ENCODE measurements at places on chromosomes 5 and 9.

DNA sequence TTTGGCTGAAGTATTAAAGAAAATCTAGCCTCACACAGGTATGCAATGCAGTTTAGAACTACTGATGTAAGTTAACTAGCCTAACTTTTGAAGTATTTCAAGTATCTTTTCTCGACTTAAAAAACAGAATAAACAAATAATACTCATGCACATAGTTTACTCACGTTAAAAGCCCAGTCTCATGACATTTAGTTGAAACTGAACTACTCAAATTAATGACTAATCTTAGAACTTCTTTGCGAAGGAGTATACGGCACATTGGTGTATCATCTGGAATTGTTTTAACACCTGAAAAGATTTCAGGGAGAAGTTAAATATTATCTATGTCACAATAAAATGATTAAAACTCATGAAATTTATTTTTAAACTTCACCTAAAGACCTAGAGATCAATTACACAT, 98.5 kb downstream of the OSMR start:
- DNase-seq: no peak

GRCh38 chr9:124964604-124965003, 23.7 kb upstream of the GOLGA1 start:
- DNase-seq: no peak

- no peak for DNase-seq
Observed at GRCh38 chr5:96022971-96023370, 61.3 kb upstream of the ELL2 start.

DNA sequence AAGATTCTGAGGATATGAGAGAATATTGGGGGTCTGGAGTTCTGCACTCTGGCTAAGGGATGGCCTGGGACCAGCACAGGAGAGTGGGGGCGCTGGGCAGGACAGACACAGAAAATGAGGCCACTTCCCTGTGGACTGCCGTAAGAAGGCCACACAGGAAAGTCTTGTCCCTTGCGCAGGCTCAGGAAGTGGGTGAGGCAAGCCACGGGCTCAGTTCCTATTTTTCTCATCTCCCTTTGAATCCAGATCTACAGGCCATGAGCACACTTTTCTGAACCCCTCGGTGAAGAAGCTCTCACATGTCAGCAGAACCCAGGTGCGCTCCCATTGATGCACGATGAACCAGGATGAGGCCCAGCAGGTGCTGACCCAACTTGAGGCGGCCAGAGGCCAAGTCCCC, 207.4 kb downstream of the AGTPBP1 start:
- no peak for DNase-seq

GRCh38 chr5:138946831-138947560, 71.9 kb upstream of the LRRTM2 start:
- DNase-seq: no peak

DNA sequence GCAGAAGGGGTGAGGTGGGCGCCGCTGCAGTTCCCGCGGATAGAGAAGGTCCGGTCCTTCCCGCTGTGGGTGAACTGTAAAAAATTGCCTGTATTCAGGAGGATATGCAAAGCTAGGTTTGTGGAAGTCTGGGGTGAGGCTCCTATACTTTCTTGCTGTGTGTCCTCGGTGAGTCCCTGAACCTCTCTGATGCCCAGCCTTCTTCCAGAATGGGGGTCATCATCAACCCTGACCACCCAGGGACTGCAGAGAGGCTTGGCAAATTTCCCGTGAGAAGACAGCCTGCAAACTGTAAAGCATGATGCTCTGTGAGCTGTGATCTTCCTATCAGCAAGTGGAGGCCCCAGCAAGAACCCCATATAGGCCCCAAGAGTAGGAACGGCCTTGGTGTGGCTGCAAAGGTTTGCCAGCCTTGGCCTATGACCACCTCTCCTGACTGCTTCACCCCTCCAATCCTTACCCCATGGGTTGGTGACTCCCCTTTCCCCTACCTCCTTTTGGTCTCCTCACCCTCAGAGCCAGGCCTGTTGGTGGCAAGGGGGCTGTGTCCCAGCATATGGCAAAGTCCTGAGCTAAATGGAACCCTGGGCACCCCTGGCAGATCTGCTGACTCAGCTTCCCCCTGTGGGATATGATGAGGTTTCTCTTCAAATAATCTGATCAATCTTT, 760 bp downstream of the ALDH1B1 start:
- no peak for DNase-seq

DNA sequence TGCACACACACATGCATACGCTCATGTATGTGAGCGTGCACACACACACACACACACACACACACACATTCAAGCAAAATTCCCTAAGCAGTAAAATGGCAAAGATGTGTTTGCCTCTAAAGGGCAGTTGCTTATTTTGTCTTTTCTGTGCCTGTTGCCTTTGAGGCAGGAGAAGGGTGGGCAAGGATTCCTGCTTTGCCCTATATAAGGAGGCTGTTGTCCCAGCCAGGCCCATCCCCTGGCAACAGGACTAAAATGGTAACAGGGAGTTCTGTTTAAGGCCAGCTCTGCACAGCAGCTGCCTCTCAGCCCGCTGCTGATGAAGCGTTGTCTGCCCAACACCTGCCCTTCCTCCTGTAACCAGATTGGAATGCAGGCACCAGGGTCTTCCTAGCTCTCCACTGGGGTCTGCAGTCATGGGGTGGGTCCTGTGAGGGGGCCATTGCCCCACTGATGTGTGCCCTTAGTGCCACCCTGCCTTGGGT, 64.4 kb downstream of the PPARGC1B start:
- DNase-seq: no peak

DNA sequence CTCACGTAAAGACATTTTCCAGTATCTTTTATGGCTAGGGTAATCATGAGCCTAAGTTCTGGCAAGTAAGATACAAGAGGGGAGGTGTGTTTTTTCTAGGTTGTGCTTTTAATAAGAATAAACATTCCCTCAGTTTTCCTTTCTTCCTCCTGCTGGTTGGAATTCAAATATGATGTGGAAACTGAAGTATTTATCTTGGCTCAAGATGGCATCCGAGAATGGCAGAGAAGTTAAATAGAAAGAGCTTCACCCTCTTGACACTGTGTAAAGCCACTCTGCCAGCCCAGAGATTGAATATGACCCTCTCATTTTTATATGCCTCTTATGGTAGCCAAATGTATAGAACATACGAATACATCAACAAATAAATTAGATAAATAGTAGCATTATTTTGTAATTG, 438.4 kb downstream of the ISL1 start:
- DNase-seq: no peak

DNA sequence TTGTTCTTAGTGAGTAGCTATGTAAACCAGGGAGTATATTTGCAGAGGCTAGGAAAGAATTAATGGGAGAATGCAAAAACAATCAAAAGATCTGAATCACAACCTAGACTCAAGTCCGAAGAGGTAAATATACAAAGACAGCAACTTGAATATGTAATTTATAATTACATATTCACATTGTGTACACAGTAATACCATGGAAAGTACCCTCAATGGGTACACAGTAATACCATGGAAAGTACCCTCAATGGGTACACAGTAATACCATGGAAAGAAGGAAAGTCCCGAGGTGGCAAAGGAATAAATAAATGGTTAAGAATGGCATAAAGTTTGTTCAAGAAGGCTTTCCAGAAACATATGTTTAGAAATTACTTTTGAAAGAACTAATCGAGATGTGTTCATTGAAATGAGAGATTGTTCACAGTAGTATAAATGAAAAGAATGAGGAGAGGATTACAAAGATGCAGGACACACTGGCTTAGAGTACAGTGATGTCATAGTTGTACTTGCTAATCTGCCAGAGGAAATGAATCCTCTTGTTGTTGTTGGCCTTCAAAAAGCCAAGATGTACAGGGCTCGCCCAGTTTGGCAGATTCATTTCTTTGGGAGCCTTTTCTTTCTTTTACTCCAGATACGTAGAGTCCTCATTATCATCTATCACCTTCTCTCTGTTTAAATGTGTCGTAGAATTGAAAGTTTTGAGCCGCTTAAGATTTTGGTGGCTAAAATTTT, 116.0 kb downstream of the UNC13B start:
- no peak for DNase-seq

DNA sequence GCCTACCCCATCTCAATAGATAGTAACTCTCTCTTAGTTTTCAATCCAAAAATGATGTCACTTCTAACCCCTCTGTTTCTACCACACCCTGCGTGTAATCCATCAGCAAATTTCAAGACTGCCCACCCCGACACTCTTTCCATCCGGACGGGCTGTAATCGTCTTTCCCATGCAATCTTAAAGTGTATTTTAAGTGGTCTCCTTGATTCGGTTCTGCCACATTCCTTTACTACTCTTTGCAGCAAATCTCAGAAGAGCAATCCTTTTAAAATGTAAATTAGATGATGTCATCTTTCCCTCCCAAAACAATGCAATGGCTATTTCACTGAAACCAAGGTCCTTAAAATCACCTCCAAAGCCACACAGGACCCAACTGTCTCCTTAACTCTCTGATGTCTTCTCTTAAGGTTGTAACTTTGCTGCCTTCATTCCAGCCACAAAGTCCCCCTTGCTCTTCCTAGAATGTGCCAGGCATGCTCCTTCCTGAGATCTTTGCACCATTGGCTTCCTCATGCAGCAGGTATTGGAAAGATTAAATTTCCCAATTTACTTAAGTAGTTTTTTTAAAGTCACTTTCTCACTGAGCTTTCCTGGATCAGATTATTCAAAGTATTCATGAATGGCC, 932.5 kb upstream of the WWC1 start:
- DNase-seq: no peak

GRCh38 chr5:66113160-66113559, 30.9 kb upstream of the SREK1 start:
- DNase-seq: no peak

- no peak for DNase-seq
Observed at GRCh38 chr5:169219961-169220360, 81.0 kb downstream of the SLIT3 start.

- no peak for DNase-seq
Observed at GRCh38 chr5:56278335-56278753, 45.2 kb upstream of the ANKRD55 start.

GRCh38 chr5:140261403-140262171, 41.3 kb downstream of the PFDN1 start:
- no peak for DNase-seq

GRCh38 chr9:136688274-136689107, 1.2 kb upstream of the AGPAT2 start:
- no peak for DNase-seq

- DNase-seq: no peak
Observed at GRCh38 chr5:51657340-51658240, 274.3 kb downstream of the ISL1 start.

DNA sequence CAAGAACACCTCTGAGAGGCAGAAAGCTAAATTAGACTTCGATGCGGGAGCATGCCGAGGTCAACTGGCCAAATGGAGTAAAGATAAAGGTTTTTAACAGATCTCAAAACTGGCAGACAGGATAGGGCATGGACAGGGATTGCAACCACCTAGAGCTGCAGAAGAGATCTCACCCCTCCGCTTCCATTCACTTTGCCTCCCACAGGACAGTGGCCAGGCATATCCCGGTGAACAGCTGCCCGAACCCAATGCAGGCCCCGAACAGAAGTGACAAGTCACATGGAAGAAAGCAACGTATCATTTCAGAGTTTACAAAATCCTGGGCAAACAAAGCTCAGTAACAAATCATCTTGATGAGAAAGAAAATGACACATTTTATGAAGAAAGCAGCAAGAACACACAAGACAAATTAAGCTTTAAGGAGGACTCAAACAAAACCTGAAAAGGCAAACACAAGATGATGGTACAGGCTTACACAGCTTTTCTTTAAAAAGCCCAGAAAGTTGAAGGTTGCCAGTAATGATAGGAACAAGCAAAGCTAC, 18.4 kb downstream of the RNF130 start:
- no peak for DNase-seq

DNA sequence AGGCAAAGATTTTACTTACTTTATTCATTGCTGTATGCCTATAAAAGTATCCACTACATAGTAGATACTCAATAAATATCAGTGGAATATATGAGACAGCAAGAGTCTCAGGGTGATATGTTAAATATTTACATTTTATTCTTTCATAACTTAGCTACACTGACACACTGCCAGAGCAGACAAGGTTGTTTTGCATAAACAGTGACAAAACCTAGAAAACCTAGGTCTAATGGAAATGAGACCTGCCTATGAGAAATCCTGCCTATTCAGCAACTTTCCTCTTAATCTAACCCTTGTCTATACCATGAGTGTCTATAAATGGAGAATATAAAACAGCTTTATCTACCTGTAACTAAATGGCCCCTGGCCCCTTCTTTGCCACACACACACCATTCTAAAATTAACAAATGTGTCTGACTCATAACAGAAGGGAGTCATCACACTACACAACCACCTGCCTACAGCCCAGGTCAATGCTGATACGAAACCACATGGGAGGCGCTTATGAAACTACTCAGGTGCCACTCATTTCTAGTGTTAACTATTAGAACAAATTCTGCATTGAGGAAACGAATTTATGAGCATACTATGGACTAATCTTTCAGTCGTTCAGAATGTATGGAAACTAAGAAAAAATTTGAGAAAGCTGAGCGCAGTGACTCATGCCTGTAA, 60.3 kb downstream of the UBAP2 start:
- no peak for DNase-seq

- no peak for DNase-seq
Observed at GRCh38 chr5:546376-546908, 22.2 kb upstream of the SLC9A3 start.

- DNase-seq: no peak
Observed at GRCh38 chr9:16879416-16879815, 8.9 kb upstream of the BNC2 start.

DNA sequence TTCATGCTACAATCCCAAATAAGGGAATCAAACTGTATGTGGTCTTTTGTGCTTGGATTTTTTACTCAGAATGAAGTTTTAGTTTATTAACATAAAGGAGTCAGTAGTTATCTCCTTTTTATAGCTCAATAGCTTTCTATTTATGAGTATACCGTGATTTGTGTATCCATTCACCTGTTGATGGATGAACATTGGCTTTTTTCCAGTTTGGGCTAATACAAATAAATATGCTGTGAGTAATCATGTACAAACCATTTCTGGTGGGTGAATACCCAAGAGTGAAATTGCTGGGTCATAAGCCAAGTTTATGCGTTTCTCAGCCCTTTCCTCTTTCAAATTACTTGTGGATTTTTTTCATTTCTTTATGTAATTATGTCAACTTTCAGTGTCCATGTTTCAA, 395.3 kb downstream of the OSTF1 start:
- no peak for DNase-seq

DNA sequence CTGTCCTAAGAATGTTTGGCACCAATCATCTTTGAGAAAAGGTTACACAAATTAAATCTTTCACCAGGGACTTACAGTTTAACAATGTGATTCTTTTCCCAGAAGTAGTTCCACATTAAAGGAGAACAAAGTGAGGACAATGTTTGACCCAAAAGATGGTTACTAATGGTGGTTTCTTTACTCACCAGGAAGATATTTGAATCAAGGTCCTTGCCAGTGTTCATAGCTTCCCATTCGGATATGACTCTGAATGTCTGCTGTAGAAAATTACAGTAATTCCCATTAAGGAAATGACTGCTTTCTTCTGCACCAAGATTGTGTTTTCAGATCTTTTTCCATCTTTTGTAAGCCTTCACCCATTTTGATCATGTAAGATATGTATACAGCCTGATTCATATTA, 114.6 kb upstream of the ADAMTSL1 start:
- DNase-seq: no peak
